ENCODE measurements at places on chromosomes 5 and 9.

GRCh38 chr5:79151942-79152671, 40.5 kb downstream of the BHMT start:
- DNase-seq = peak; percentile 57

- no peak for DNase-seq
Observed at GRCh38 chr9:126347093-126347492, 20.5 kb downstream of the MVB12B start.

DNA sequence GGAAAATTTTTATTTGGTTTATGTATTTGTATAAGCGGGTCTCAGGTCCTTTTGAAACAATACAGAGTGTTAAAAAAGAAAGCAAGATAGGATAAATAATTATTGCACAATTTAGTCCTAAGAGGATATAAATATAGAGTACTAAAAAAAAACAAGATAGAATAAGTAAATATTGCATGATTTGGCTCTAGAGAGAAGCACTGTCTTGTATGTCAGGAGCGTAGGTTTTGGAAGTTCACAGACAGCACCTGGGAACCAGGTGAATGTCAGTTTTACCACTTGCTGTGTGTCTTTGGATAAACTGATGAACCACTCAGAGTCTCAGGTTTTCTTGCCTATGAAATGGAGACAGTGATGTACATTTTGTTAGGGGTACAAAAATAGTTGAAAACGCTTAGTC, 266.2 kb upstream of the ADAMTSL1 start:
- DNase-seq = no peak

- DNase-seq = no peak
Observed at GRCh38 chr9:93958121-93958818, 3.1 kb upstream of the BARX1 start.

DNA sequence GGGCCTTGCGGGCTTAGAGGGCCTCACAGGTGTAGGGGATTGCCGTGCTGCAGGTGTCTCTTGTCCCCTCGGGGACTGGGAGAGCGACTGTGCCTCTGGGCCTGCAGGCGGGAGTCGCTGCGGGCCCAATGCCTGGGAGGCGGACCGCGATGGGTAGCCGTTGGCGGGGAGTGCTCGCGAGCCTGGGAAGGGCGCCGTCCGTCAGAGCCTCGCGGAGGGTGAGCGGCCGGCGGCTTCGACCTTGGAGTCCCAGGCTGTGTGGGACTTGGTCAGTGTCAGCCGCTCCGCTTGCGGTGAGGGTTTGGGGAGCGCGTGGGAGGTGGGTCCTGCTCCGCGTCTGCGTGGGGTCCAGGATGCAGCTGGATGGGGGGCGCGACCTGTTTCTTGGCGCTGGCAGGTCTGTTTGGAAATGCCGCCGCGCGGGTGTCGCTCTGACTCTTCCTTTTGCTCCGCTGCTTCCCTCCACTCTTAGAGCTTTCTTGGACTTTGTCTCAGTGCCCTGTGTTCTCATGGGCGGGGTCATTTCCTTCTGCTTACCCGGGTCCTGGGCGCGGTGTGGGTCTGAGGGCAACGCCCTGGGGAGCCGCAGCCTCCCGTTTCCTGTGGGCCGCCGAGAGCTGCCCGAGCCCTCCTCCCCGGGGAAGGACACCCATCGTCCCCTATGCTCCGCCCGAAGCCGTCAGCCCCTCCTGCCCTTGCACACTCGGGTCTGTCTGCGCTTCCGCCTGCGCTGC, 88.9 kb upstream of the CACNA1B start:
- DNase-seq = no peak

DNA sequence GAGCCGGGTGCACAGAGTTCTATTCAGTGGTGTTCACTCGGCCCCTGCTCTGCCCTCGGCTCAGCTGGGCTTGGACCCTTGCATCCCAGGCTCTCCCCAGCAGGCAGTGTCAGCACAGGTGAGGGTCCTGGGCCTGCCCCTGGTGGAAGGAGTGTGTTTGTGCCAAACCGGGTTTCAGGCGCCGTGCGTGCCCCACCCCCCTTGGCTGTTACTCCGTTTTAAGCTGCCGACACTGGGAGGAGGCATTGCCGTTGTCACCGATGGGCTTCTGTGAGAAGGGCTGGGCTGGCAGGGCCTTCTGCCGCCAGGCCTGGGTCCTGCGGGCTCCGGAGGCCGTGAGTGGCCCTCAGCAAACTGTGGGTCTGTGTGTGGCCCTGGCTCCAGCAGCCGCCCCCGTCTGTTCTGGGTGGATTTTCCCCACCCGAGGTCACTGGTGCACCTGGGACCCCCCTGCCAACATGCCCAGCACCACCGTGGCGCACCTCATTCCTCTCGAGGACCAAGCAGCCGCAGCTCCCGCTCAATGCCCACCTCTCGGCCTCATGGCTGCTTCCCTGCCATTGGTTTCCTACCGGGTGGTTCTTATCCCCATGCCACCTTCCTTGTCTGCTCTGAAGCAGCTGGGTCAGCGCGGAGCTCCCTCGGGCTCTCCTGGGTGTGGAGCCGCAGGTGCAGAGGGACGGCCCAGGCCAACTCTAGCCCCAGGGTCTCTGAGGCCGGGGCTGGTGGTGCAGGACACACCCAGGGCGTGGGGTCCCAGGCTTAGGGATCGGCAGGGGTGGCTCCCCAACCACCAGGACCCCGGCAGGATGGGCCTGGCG, 44.3 kb upstream of the EXOC3 start:
- DNase-seq = no peak

GRCh38 chr5:144247131-144247530, 76.5 kb downstream of the KCTD16 start:
- peak; percentile 4 for DNase-seq

DNA sequence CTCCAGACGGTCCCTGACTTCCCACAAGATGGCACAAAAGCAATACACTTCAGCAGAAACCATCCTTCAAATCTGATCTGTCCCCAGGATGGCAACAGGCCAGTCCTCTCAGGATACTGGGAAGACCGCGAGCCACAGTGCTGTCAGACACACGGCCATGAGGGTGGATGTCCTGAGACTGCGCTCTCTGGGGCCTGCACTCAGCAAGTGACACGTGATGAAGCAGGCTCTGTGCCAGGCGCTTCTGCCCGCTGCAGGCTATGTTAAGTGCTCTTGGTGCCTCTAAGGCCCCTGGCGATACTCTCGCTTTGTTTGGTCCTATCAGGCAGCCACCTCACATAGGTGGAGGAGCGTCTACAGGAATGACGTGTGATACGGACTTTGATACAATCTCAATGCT, 7.1 kb downstream of the BRD9 start:
- no peak for DNase-seq

DNA sequence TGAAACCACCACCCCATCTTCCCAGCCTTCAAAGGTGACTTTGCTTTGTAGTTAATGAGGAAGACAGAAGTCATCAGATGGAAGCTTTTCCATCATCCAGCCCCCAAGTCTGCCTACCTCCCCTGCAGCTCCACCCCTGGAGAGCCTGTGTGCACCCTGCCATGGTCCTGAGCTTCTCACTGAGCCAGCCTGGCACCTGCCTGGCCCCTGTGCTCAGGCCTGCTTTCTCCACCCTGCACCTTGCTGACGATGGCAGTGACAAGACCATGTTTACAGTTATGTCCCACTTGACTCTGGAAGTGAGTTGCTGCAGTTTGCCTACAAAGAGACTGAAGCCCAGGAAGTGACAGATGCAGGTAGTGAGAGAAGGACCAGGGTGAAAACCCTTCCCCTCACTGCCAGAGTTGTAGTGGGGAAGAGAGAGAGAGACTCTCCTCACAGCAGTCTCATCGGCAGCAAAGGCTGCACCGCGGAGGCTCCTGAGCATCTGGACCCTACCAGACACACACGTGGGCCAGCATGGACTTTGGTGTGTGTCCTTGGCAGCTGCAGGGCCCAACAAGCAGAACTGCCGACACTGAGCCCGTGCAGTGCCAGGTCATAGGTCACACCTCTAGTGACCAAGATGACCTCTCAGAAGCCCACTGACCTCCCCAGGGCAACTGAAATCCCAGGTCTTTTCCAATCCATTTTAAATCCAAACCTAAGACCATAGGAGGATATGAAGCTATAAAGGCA, 107.1 kb downstream of the CACNA1B start:
- no peak for DNase-seq

DNA sequence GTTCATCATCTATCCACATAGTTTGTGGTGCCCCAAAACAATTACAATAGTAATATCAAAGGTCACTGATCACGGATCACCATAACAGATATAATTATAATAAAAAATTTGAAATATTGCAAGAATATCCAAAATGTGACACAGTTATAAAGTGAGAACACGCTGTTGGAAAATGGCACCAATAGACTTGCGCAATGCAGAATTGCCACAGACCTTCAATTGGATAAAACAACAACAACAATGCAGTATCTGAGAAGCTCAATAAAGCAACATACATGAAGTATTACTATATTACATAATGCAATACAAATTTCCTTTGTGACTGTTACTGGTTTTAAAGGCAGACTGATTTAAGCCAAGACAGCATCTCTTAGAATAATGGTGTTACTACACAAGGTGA, 44.7 kb upstream of the PRRC1 start:
- DNase-seq = no peak

DNA sequence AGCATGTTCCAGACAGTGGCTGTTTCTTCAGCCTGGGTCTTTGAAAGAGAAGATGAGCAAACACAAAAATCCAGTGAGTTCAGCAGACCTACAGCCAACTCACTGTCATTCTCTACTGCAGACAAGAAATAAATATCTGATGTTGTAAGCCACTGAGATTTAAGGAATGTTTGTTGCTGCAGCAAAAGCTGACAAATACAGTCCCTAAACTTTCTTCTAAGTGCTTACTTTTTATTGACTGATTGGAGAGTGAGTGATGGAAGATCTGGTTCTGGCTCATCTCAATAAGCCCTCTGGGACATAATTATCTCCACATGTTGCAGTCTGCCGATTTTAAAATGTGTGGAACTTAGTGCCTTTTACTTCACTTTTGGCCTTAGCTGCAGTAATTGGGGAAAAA, 69.9 kb upstream of the LMNB1 start:
- DNase-seq = no peak

- peak; percentile 35 for DNase-seq
Observed at GRCh38 chr5:108743319-108743718, 4.4 kb upstream of the FER start.

- DNase-seq = no peak
Observed at GRCh38 chr9:37028420-37029031, 5.5 kb downstream of the PAX5 start.

- peak; percentile 7 for DNase-seq
Observed at GRCh38 chr9:126055381-126055985, 271.1 kb upstream of the MVB12B start.

GRCh38 chr5:159424123-159424522, 93.8 kb upstream of the IL12B start:
- DNase-seq = no peak

GRCh38 chr5:43335681-43336080, 22.5 kb upstream of the HMGCS1 start:
- DNase-seq = no peak

- no peak for DNase-seq
Observed at GRCh38 chr5:8376478-8376877, 507.5 kb downstream of the MTRR start.

DNA sequence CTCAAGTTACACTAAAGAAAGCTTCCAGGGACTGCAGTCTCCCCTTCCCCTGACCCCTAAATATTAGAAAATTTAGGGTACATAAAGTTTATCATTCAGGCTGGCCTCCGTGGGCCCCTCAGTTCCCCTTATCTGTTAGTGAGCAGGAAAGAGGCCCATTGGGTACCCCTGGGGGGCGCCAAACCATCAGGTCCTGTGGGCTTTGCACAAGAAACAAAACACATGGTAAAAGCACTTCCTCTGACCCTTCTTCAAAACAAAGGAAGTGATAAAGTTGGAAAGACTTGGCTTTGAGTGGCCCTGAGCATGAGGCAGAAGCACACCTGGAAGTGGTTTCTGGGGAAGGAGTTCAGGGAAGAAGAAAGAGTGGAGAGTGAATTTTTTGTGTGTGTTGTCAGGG, 213.0 kb downstream of the SMARCA2 start:
- no peak for DNase-seq

DNA sequence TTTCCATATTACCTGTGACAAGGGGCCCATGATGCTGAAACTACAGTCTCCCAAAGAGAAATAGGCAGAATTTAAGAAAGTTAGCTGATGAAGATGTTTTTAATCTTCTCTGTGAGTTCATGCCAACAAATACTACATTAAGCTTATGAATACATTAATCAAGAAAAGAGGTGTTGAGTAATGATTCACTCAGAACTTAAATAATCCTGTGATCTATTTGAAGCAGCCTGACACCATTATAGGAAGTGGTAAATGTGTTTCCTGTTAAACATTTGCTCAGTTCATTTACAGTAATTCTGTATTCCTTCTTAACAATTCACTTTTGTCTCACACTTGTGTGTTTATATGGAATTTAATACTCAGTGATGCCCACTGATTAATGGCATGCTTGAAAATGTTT, 75.0 kb upstream of the IZUMO3 start:
- no peak for DNase-seq

DNA sequence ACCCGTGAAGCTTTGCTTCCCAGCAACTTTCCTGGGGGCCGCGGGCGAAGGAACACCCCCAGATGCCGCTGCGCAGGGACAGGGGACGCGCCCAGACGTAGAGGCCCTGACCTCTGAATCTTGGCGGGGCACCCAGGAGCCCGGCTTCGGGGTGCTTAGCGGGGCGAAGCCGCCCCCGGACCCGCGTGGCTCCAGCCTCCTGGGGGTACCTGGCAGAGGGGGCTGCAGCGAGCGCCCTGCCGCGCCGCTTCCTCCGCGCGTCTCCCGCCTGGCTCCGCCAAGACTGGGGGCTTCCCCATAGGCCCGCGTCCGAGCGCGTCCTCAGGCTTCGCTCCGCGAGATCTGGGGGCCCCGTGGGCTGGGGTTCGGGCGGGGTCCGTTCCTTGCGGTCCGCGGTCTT, 23.0 kb upstream of the ZNF782 start:
- DNase-seq = no peak

GRCh38 chr5:153630546-153630945, 140.1 kb downstream of the GRIA1 start:
- DNase-seq = no peak

GRCh38 chr5:78791501-78792100, 143.0 kb upstream of the LHFPL2 start:
- DNase-seq = no peak

DNA sequence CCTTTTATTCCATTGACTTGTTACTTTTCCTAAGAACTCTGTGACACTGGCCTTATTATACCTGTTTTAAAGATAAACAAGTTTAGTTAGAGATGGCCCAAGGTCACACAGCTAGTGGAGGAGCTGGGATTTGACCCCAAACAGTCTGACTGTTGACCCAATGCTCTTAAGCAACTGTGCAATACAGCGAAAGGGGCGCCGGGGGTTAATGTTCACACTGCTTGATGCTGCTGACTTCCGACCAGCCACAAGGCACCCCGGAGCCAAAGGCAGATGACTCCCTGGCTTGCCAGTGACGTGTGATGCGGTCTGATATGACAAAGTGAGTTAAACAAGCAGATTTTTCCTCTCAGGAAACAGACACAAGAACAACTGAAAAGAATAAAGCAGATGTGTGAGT, 23.9 kb downstream of the PIK3R1 start:
- peak; percentile 90 for DNase-seq

All from choroid plexus epithelial cell (primary cell).